Vagina (tissue), 2 donors: ENCODE measurements at places on chromosomes 2 and 18. TPM values are rescaled to one million over a fixed set of nuclear protein-coding genes. Genes with fewer than 3 reads are reported as not detected.

NEB gene
- 0.98 TPM for total RNA-seq

- peaks cover 11% of the 10 kb centered on the region for H3K36me3 ChIP-seq
- no peak for DNase-seq
- no peaks in the 10 kb centered on the region for H3K27me3 ChIP-seq
- H3K4me1 ChIP-seq = peaks cover 12% of the 10 kb centered on the region
Observed at GRCh38 chr18:58692422-58693185, 21.3 kb downstream of the MALT1 start.

DNA sequence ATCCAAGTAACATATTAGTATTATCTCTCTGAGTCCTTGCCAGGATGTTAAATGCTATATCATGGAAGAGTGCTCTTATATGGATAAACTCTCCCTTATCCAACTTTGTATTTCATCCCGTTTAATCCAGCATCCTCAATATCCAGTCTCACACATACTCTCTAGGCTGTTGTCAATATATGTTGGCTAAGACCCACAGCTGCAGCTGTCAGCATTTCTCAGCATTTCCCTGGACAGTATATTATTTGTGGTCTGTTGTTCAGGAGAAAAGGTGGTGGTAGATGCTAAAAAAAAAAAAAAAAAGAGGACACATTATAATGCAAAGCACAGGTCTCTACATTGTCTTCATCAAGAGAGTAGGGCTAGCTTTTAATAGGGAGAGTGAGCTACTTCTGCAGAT lies 1368.0 kb upstream of the ZEB2 start:
- no peak overlapping the region for H3K4me3 ChIP-seq
- no peaks in the 10 kb centered on the region for H3K36me3 ChIP-seq
- H3K27me3 ChIP-seq = no peaks in the 10 kb centered on the region

DNA sequence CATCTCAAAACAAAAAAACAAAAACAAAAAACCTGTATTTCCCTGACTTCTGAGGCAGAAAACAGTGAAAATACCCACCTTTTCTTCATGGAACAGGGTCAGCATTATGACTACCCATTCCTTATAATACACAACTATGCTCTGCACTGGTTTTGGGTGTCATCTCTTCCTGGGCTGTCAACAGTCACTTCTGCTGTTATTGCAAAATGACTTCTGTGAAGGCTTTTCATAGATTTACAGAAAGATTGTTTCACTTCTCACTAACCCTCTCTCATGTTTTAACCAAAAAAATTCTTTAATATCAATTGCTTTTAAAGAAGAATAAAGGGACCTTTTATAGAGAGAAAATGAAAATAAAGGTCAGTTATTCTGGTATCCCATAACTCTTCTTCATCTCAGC lies 26.5 kb upstream of the PIK3C3 start:
- no peaks in the 10 kb centered on the region for H3K4me1 ChIP-seq
- H3K27ac ChIP-seq = no peak overlapping the region
- no peak for DNase-seq
- no peaks in the 10 kb centered on the region for H3K27me3 ChIP-seq
- no peaks in the 10 kb centered on the region for H3K36me3 ChIP-seq

DNA sequence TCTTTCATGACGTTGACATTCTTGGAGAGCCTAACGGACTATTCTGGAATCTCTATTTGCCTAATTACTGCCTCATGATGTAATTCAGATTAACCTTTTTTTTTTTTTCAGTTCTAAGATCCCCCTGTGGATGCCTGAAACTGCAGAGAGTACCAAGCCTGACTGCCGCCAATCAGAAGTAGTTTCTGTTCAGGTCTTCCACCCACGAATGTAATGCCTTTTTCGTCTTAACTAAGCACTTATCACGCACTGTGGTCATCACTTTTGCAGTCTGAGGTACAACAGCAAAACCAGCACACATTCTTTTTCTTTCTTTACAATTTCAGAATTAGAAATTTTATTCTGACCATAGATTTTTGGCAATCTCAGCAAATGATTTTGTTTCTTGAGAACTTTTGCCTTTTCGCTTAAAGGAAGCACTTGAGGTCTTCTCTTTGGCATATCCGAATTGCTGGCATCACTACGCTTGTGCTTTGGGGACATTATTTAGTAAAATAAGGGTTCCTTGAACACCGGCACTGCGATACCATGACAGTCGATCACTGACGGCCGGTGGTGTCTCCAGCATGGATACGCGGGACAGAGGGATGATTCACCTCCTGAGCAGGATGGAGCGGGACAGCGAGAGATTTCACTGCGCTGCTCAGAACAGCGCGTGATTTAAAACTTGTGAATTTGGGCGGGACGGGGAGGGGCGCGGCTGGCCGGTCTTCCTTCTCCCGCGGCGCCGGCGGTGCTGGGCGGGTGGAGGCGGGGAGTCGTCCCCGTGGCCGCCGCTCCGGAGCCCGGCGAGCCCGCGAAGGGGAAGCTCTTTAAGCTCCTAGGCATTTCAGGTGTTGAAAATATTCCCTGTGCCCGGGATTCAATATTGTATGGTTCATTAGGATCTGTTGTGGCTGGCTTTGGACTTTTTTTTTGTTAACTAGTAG lies 32.0 kb upstream of the GPR55 start:
- H3K36me3 ChIP-seq = no peaks in the 10 kb centered on the region
- H3K4me1 ChIP-seq = peaks cover 15% of the 10 kb centered on the region
- no peak overlapping the region for H3K27ac ChIP-seq
- no peaks in the 10 kb centered on the region for H3K27me3 ChIP-seq
- peak overlapping the region; percentile 17 for H3K4me3 ChIP-seq

- DNase-seq = no peak
- no peak overlapping the region for H3K4me3 ChIP-seq
- no peaks in the 10 kb centered on the region for H3K36me3 ChIP-seq
Observed at GRCh38 chr2:26563686-26564085, 77.5 kb downstream of the CIB4 start.

DNA sequence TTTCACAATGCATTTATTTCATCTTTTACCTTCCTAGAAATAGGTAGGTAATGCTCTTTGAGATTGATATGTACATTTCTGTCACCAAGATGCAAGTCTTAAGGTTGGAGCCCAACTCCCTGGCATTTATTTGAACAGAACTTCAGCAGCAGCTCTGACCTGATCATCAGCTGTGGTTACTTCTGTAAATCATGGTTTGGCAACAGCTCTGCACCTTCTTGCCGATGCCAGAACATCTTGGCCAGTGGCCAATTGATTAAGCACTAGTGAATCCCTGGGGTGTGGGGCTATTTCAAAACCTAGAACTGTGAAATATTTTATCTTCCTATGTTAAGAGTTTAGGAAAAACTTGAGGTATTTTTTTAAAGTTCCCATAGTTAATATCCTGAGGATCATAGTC lies 124.8 kb upstream of the NYAP2 start:
- H3K27me3 ChIP-seq = no peaks in the 10 kb centered on the region
- no peaks in the 10 kb centered on the region for H3K4me1 ChIP-seq
- no peak overlapping the region for H3K27ac ChIP-seq
- DNase-seq = no peak
- H3K36me3 ChIP-seq = no peaks in the 10 kb centered on the region

- peaks cover 10% of the 10 kb centered on the region for H3K4me1 ChIP-seq
- no peak for DNase-seq
- no peaks in the 10 kb centered on the region for H3K27me3 ChIP-seq
- H3K27ac ChIP-seq = peak overlapping the region; percentile 75
- no peaks in the 10 kb centered on the region for H3K36me3 ChIP-seq
Observed at GRCh38 chr2:232632229-232632903, 1.0 kb upstream of the EFHD1 start.

DNA sequence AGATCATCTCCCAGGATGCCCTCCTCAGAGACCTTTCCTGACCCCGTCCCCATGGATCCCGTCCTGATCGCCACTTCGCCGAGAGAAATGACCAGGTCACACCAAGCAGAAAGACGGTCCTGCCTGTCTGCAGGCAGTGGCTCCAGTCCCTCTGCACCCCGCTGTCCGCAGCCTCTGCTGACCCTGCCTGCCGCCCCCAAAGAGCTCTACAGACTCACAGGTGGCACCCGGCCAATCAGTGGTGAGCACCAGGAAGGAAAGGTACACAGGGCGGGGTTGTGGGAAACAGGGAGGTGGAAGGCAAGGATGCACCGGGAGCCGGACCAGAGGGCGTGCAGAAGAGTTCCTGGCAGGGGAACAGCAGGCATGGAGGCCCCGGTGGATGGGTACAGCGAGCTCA lies 94.8 kb downstream of the NDUFA10 start:
- H3K4me1 ChIP-seq = no peaks in the 10 kb centered on the region
- H3K27ac ChIP-seq = no peak overlapping the region
- no peak overlapping the region for H3K4me3 ChIP-seq
- no peak for DNase-seq
